Left lung (tissue), 14 donors: ENCODE measurements at places on chromosomes 6 and 20.

DNA sequence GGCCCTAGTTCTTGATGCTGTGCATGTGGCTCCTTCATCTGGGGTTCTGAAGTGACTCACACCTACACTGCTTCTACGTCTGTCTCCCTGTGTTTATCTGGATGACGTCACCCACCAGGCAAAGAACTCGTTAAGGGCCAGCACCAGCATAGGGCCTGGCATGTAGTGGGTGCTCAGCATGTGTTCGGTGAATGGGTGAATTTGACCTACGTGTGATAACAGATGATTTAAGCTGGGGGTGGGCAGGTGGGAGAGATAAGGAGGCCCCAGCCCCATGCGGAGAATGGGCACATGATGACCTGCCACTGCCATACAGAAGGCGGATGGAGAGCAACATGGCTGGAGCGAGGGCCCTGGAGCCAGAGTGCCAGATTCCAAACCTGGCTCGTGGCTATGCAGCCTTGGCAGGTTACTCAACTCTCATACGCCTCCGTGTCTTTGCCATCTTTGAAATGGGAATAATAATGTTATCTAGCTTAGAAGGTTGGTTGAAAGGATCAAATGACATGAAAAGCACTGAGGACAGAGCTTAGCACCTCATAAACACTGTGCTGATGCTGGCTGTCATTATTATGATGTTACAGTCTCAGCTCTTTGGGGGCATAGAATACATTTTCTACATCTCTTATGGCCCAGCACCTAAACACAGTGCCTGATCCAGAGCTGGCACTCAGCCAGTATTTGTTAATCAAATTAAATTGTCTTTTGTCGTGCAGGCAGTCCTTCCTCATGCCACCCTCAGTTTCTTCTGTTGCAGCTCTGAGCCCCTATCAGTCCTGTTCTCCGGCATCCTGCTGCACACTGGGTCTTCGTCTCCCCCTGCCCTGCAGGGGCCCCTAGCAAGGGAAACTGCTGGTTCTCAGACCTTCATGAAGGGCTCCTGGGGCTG is 39.6 kb downstream of the VEGFA start:
- no peak overlapping the region for H3K27ac ChIP-seq
- H3K36me3 ChIP-seq, result no peaks in the 10 kb centered on the region
- no peak overlapping the region for H3K4me3 ChIP-seq
- H3K27me3 ChIP-seq, result no peaks in the 10 kb centered on the region

GRCh38 chr6:10140824-10141223 is 274.1 kb downstream of the TFAP2A start:
- H3K4me3 ChIP-seq, result no peak overlapping the region
- DNase-seq, result no peak
- no peak overlapping the region for H3K27ac ChIP-seq
- no peaks in the 10 kb centered on the region for H3K4me1 ChIP-seq

GRCh38 chr6:135329851-135330803 is 149.0 kb downstream of the MYB start:
- no peaks in the 10 kb centered on the region for H3K36me3 ChIP-seq
- no peak for DNase-seq
- no peak overlapping the region for H3K4me3 ChIP-seq
- no peaks in the 10 kb centered on the region for H3K4me1 ChIP-seq
- no peaks in the 10 kb centered on the region for H3K27me3 ChIP-seq
- no peak overlapping the region for H3K27ac ChIP-seq

DNA sequence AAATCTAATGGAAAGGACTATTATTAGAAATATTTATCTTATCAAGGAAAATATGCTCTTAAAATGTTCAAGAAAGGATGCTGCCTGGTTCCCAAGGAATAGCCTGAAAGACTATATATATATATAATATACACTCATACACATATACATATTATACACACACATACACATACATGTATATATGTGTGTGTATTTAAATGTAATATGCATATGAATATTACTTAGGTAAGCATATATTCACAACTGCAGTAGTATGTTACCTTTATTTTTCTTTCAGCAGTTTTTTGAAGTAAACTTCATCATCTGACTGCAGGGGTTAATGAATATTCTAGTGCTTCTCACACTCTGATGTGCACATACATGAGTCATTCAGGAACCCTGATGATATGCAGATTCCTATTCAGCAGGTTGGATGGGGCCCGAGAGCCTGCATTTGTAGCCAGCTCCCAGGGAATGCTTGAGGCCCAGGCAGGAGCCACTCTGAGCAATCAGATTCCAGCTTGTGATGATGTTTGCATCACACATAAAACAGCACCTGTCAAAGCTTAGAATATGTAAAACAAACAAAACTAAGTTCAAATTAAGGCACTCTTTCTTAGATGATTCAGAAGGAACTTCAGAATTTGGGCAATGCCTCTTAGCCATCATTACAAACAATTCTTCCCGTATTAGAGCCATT is 16.1 kb downstream of the MYLK4 start:
- peaks cover 14% of the 10 kb centered on the region for H3K4me1 ChIP-seq
- no peaks in the 10 kb centered on the region for H3K27me3 ChIP-seq
- H3K4me3 ChIP-seq, result no peak overlapping the region
- no peak for DNase-seq
- no peak overlapping the region for H3K27ac ChIP-seq

GRCh38 chr6:109448615-109449014 is 7.0 kb downstream of the MICAL1 start:
- peaks cover 82% of the 10 kb centered on the region for H3K36me3 ChIP-seq
- H3K27ac ChIP-seq, result no peak overlapping the region
- DNase-seq, result no peak
- no peaks in the 10 kb centered on the region for H3K4me1 ChIP-seq
- H3K27me3 ChIP-seq, result no peaks in the 10 kb centered on the region

- H3K36me3 ChIP-seq, result peaks cover 2% of the 10 kb centered on the region
- DNase-seq, result no peak
- no peaks in the 10 kb centered on the region for H3K27me3 ChIP-seq
- H3K4me3 ChIP-seq, result no peak overlapping the region
Measured at GRCh38 chr6:89708316-89708715, 69.8 kb upstream of the LYRM2 start.

DNA sequence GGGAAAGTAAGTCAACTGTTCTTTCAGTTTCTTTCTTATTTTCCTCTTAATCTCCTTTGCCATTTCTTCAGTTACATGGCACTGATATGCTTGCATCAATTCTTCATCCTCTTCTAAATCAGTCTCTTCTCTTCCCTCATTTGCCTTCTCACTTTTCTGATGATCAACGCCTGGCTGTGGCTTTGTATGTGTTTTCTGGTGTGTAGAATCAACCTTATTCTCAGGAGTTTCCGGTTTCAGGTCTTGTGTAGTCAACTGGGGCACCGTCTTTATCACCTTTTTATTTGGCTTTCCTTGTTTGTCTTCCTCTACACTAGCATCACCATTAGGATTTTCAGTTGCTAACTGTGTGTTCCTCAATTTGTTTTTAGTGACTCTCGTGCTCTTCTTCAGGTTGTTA is 31.6 kb downstream of the AHI1 start:
- no peaks in the 10 kb centered on the region for H3K4me1 ChIP-seq
- H3K4me3 ChIP-seq, result no peak overlapping the region
- no peaks in the 10 kb centered on the region for H3K36me3 ChIP-seq
- no peak overlapping the region for H3K27ac ChIP-seq
- H3K27me3 ChIP-seq, result no peaks in the 10 kb centered on the region

DNA sequence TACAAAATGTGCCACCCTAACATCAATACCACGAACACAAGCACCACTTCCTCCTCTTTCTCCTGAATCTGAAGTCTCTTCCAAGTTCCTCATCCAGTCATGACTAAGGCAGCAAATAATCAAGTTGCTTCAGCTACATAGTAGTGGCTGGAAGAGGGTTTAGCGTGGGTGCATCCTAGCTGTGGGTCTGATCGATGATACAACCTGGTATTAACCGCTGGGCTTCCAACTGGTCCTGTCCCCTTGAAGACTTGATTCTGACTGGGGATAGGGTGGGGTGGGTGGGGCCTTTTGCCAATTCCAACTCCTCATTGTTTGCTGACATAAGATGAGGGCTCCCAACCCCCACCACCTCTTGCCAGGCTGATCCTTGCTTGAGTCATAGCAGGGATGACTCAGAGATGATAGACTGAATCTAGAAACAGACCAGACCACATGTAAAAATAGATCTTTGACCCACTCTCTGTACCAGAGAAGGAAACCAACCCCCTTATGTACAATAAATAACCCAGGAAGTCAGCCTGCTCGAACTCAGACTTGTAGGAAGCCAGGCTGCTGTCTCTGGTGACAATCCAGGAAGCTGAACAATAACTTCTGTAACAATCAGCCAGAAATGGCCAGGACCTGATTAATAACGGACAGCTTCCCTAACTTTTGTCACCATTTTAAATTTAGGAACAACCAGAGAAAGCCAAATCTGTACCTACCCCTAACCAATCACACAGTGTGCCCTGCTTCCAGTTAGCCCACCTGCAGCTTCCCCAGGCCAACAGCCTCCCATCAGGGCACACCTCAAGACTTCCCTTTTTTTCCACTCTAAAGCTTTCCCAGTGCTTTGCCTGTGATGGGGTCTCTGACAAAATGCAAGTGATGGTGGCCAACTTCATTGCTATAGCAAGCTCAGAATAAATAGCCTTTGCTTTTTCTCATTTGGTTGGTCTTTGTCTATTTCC is 68.9 kb upstream of the FAM184A start:
- H3K27me3 ChIP-seq, result no peaks in the 10 kb centered on the region
- H3K4me1 ChIP-seq, result peaks cover 36% of the 10 kb centered on the region
- H3K4me3 ChIP-seq, result no peak overlapping the region
- H3K27ac ChIP-seq, result peak overlapping the region; percentile 36

DNA sequence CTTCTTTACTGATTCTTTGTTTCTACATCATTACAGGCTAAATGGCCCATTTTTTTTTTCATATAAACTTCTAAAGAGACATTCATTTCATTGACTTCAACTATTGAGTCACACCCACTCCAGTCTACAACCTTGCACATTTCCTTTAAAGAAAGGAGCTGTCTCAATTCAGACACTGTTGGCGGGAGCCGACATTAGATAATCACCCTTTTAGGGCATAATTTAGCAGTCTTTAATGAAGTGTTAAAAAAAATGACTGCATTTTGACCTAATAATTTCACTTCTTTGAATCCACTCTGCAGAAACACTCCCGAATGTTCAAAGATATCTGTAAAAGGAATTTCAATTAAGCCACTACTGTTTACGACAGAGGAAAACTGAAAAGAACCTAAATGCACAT is 1.5 kb downstream of the EPM2A start:
- H3K27me3 ChIP-seq, result no peaks in the 10 kb centered on the region
- DNase-seq, result no peak
- no peaks in the 10 kb centered on the region for H3K36me3 ChIP-seq
- peaks cover 33% of the 10 kb centered on the region for H3K4me1 ChIP-seq
- H3K27ac ChIP-seq, result peak overlapping the region; percentile 99
- no peak overlapping the region for H3K4me3 ChIP-seq

- peak overlapping the region; percentile 92 for H3K27ac ChIP-seq
- DNase-seq, result peak; percentile 97
- H3K4me3 ChIP-seq, result peak overlapping the region; percentile 53
- no peaks in the 10 kb centered on the region for H3K36me3 ChIP-seq
Measured at GRCh38 chr6:26026833-26027490, 60.3 kb upstream of the HFE start.

- no peaks in the 10 kb centered on the region for H3K27me3 ChIP-seq
- DNase-seq, result no peak
- H3K4me1 ChIP-seq, result no peaks in the 10 kb centered on the region
- no peak overlapping the region for H3K27ac ChIP-seq
- H3K36me3 ChIP-seq, result no peaks in the 10 kb centered on the region
Measured at GRCh38 chr20:47191074-47191673, 165.3 kb downstream of the ZMYND8 start.

DNA sequence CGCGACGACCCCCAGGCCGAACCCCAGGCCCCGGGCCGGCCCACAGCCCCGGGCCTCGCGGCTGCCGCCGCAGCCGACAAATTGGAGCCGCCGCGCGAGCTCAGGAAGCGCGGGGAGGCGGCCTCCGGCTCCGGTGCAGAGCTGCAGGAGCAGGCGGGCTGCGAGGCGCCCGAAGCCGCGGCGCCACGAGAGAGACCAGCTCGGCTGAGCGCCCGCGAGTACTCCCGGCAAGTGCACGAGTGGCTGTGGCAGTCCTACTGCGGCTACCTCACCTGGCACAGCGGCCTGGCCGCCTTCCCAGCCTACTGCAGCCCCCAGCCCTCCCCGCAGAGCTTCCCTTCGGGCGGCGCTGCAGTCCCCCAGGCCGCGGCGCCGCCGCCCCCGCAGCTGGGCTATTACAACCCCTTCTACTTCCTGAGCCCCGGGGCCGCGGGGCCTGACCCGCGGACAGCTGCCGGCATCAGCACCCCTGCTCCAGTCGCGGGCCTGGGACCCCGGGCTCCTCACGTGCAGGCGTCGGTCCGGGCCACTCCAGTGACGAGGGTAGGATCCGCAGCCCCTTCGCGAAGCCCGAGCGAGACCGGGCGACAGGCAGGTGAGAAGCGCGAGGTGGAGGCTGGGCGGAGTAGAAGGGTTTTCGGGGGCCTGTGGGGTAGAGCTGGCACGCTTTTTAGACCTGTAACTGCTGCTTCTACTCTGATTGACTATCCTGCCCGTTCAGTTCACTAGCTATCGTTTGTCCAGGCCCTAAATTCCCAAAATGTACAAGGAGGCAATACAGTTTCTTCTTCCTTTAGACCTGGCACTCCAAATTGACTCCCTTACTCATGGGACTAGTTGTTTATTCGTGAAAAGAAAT is 654 bp downstream of the FAM8A1 start:
- peak overlapping the region; percentile 93 for H3K27ac ChIP-seq
- H3K4me1 ChIP-seq, result peaks cover 34% of the 10 kb centered on the region
- peak; percentile 35 for DNase-seq
- peak overlapping the region; percentile 84 for H3K4me3 ChIP-seq
- peaks cover 17% of the 10 kb centered on the region for H3K36me3 ChIP-seq
- no peaks in the 10 kb centered on the region for H3K27me3 ChIP-seq

DNA sequence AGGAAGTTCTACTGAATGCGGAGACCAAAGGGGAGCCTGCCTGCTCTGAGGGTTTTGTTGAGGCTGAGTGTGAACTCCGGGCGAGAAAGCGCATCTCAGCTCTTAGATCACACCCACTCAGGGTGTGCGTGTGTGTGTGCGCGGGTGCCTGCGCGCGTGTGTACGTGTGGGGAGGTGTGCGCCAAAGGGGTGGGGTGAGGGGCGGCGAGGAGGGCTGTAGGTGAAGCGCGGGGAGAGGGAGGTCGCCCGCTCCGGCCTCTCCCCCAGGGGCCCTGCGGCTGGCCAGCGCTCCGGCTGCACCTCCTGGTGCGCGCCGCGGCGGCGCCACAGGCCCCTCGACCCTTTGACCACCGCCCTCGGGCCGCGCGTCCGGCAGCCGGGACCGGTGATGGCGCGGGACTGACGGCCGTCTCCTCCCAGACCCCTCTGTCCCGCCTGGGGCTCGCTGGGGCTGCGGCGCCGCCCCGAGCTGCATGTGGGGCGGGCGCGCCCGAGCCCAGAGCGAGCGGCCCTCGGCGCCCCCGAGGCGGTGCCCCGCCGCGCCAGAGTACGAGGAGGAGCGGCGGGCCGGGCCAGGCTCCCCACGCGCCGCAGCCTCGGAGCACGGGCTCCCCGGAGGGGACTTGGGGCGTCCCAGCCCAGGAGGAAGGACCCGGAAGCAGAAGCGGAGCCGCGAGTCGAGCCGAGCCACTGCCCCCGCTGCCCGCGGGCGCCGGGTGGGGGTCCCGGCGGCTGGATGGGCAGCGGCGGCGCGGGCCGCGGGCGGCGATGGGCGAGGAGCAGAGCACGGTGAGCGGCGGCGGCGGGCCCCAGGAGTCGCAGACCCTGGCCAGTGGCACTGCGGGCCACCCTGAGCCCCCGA is at the start of gene RNF217:
Gene RNF217, plus strand, starts transcription at position 661 of the 862 bp plus-strand sequence. Its CDS starts 108 bp downstream, at position 769.
- peak; percentile 63 for DNase-seq
- H3K27ac ChIP-seq, result peak within 1 kb of the TSS; percentile 90
- no peaks in the 10 kb centered on the region for H3K36me3 ChIP-seq
